GM23338 (cell line): ENCODE measurements at places on chromosomes 16 and 17. TPM values are rescaled to one million over a fixed set of nuclear protein-coding genes. Genes with fewer than 3 reads are reported as not detected.

GRCh38 chr17:55818451-55819375 is 67.9 kb downstream of the PCTP start:
- DNase-seq: no peak

ATP2C2 gene
- 2.1 and 2.9 TPM in 2 replicates for polyA plus RNA-seq

ATP6V0C gene
- polyA plus RNA-seq: 154 and 162 TPM in 2 replicates

DNA sequence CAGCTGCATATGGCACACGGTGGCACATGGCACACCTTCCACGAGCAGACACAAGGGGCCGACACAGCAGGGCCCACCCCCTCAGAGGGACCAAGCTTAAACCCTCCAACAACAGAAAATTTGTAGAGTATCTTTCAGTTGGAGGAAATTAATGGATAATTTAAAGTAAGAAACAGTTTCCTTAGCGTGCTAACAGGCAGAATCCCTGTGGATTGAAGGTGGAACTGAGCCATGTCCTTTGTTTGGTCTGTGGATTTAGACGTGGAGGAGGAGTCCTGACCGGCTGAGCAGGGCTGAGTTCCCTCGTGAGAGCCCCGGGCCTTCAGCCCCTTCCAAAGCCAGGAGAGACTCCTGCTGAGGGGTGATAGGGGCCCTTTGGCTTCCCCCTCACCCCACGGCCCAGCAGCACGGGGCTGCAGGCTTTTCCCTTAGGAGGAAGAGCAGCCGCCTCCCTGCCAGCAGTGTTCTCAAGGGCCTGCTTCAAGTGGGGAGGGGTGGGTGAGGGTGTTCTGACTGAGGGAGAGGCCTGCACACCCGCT is 1.4 kb upstream of the CYB561 start:
- DNase-seq: no peak

DNA sequence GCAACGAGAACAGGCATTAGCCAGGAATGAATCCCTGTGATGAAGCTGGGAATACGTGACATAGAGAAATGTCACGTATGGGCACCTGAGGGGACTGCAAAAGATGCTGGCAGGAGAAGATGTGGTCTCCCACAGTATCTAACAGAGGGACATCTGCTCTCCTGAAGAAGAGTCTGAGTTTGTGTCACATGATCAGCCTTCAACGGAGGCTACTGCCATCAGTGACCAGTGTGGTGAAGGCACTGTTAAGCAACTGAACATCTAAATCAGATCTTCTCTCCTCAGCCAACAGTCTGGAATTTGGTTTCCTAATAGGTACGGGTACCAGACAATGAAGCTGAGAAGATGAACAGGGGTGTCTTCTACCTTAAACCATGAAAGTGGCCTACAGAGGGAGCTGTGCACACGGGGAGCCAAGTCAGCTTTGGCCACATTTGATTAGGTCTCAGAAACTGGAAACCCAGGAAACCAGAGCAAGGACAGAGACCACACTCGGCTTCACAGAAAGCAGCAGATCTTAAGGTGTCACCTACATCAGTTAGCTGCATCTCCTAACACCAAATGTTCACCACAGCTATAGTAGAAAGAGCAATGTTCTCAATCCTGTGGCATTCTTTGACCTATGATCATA is 41.8 kb downstream of the BRD7 start:
- DNase-seq: peak; percentile 74

- DNase-seq: no peak
Measured at GRCh38 chr16:85755929-85756768, 5.3 kb upstream of the C16orf74 start.

PPP1R27 gene
- polyA plus RNA-seq: 0.40 and 0.65 TPM in 2 replicates

TNP2 gene
- polyA plus RNA-seq: not detected in 2 replicates

- no peak for DNase-seq
Measured at GRCh38 chr16:1290860-1291575, 18.4 kb upstream of the UBE2I start.

TP53TG3 gene
- not detected in 2 replicates for polyA plus RNA-seq

KRT40 gene
- not detected in 2 replicates for polyA plus RNA-seq

DNA sequence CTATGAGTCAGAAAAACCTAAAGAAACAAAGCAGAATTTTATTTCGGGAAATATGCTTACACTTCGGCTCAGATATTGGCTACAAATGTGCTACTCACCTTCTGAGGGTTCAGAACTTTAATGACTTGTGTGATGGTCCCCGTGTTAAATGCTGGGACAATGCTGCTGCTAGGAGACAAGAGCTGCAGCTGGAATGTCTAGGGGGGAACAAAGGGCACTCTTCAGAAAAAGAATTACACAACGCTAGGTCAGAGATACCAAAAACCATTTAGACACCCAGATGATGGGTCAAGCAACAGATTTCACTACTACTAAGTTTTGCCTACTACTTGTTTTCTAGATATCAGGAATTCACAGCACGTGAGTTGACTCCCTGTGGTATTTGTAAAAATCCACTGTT is 10.0 kb upstream of the PHLPP2 start:
- no peak for DNase-seq

DNA sequence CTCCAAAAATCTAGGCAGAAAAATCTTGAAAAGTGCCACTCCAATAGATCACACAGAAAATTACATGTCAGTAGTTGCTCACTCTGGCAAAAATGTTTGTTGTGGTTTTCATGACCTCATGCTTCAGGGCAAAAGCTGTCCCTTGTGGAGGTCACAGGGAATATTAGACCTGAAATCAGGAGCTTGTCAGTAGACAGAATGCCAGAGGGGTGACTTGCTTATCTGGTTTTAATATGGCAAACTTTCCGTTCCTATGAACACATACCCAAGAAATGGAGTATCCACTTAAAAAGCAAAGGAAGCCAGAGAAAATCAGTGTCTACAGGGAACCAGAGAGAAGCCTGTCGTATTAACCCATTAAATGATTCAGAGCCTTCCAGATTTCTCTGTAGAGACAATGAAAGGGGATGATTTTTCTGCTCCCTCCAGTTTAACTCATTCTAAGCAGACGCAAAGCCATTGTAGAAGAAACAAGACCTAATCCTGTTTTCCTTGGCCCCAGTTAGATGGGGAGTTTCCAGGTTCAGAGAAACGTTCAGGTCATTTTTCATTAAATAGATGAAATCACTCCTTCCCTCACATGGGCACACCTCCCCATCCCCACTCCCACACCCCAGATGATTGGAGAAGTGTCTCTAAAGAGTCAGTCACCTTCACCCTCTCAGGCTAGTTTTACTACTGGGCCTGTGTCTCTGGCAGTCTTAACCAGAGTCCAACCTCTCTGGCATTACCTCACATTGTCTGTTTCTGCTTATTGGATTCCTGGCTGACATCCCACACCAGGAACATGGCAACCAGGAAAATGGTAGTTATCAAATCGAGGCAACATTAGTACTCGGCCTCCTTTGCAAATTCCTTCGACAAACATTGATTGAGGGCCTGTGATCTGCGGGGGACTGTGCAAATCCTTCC is 6.0 kb downstream of the SOX9 start:
- DNase-seq: no peak
